ENCODE measurements at places on chromosomes 11 and 22.
A peak's percentile ranks its signal among the peaks of the same experiment; 100 is the strongest.

DNA sequence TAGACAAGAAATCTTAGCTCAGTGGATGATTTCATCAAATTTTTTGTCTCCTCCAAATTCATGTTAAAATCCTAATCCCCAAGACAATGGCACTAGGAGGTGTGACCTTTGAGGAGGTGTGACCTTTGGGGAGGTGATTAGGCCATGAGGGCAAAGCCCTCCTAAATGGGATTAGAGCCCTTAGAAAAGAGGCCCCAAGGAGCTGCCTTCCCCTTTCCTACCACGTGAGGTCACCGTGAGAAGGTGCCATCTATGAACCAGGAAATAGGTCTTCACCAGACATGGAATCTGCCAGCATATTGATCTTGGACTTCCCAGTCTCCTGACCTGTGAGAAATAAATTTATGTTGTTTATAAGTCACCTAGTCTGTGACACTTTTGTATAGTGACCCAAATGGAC is 138.7 kb downstream of the TRIM29 start:
- DNase-seq, result no peak

DNA sequence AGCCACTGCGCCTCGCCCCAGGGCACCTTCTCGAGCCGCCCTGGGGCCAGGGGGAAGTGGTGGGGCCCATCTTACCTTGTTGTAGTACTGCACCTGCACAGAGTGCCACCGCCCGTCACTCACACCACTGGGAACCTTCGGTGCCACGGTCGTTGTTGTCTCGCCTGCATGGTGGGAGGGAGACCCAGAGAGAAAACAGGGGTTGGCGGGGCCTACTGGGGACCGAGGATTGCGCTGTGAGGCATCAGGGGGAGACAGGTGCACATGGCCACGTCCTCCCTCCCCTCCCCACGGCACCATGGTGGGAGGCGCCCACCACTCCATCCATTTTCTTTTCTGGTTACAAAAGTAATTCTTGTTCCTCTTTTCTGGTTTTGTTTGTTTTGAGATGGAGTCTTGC is 97.8 kb downstream of the TRMU start:
- DNase-seq, result peak; percentile 43

- DNase-seq, result no peak
Observed at GRCh38 chr11:95674657-95675358, 114.8 kb downstream of the FAM76B start.

DNA sequence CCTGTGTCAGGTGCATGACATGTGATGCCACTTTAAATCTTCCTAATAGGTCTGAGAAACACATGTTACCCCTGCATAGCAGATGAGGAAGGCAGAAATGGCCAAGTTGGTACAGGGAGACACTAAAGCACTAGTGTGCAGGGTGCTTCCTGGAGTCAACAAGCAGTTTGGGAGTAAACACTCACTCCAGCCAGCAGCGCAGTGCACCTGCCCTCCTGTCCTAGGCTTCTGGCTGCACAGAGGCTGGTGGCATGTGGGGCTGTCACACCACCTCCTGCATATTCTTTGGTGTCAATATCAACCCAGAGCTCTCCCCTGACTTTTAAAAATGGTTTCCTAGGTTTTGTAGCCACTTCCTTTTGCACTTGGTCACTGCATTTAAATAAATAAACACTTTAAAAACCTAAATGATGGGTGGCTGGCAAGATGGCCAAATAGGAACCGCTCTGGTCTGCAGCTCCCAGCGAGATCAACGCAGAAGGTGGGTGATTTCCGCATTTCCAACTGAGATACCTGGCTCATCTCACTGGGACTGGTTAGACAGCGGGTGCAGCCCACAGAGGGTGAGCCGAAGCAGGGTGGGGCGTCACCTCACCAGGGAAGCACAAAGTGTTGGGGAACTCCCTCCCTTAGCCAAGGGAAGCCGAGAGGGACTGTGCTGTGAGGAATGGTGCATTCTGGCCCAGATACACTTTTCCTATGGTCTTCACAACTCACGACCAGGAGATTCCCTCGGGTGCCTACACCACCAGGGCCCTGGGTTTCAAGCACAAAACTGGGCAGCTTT is 33.5 kb downstream of the GAB4 start:
- DNase-seq, result no peak

DNA sequence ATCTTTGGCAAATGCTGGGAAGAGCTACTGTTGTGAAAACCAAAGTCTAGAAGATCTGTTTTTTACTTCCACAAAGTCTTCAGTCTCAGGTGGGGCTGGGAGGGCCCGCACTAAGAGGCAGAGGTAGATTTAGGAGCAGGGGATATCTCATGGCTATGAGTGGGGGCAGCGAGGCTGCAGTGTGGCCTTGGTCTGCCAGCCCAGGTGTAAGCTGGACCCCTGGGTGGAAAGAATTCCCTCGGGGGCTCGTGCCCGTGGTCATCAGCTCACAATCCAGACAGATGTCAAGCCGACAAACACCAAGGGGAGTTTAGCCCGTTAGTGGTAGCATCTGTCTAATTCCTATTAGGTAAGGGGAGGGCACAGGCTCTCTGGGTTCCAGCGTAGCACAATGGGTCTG is 9.0 kb downstream of the PKNOX2 start:
- DNase-seq, result no peak

DNA sequence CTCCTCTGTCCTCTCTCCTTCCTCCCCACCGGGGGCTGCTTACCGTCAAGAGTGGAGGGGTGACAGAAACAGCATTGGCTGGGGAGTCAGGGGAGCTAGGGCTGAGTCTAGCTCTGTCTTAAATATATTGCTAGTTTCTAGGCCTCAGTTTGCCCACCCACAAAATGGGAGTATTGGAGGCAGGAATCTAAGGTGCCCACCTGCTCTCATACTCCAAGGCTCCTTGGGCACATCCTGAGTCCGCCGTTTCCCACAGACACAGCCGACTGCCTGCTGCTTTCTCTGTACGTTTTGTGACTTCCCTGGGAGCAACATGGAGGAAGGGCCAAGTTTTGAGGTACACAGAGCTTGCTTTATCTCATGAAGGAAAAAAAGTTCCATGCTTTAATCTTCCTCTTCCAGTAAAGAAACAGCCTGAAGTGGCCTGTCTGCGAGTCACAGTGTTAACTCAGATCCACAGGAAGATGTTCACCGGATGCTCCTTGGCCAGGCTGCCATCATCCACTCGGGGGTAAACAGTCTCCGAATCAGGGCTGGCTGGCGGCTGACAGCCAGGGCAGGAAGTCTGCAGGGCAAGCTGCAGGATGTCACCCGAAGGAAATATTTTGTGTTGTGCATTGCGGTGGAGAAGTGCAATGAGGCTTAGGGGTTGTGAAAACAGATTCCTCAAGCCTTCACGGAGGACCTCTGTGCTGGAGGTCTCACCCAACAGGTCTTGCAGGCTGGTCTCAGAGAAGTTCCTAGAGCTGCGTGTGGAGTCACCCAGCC is 11.0 kb upstream of the CERK start:
- peak; percentile 61 for DNase-seq

DNA sequence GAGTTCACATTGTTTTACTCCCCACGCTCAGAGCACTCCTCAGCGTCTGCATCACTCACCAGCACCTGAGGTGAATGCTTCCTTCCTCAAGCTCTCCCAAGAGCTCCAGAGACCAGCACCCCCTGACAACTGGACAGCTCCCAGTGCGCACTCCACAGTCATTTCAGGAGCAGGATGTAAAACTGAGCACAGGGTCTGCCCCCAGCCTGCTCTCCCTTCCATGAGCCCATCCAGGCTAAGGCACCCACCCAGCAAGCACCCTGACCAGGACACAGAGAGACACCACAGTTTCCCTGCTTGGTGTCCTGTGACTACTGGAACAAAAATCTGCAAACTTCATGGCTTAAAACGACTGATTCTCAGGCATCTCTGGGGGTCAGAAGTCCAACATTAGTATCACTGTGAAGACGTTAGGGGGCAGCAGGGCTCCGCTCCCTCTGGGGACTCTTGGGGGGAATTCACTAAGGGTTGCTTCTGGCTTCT is 3.3 kb downstream of the SCGB1D2 start:
- DNase-seq, result no peak

DNA sequence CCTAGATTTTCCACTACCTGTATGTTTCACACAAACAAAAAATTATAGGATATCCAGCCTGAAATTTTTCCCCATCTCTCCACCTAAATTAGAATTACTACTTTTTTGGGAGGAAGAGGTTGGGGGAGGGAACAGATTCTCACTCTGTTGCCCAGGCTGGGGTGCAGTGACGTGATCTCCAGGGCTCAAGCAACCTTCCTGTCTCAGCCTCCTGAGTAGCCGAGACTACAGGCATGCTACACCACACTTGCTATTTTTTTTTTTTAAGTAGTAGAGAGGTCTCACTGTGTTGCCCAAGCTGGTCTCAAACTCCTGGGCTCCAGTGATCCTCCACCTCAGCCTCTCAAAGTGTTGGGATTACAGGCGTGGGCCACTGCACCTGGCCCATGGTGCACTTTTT is 9.5 kb downstream of the JAML start:
- peak; percentile 30 for DNase-seq
